Panc1 (cell line): ENCODE measurements at places on chromosomes 3 and 15. TPM values are rescaled to one million over a fixed set of nuclear protein-coding genes. Genes with fewer than 3 reads are reported as not detected.

- DNase-seq, result no peak
These were observed 936.2 kb downstream of the ROBO2 start for GRCh38 chr3:77976079-77976478.

GRCh38 chr3:100189444-100189964 is 71.3 kb upstream of the TBC1D23 start:
- DNase-seq, result no peak

The CTXN2 gene
- total RNA-seq, result 0.05 TPM

GRCh38 chr3:157247391-157247790 is 87.4 kb upstream of the CCNL1 start:
- no peak for DNase-seq

GRCh38 chr15:98233873-98234272 is 273.4 kb downstream of the ARRDC4 start:
- DNase-seq, result no peak

The C3orf22 gene
- not detected for total RNA-seq

The GP9 gene
- not detected for total RNA-seq

GRCh38 chr3:123344175-123344906 is 104.5 kb downstream of the ADCY5 start:
- DNase-seq, result no peak

DNA sequence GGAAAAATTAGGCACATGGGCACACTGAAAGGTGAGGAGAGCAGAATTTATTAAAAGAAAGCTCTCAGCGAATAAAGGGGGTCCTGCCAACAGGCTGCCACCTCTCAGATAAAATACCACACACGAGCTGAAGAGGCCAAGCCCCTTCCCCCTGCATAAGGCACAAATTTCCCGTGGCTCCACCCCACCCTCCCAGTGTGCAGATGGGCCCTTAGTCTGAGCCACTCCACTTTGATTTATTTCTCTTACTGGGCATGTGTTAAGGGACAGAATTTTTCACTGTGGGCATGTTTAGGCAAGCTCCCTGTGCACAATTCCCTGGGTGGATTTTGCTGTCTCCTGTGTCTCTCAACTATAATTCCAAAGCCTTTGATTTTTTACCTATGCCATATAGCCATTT is 409.8 kb downstream of the TBL1XR1 start:
- no peak for DNase-seq

The HRG gene
- not detected for total RNA-seq

- DNase-seq, result no peak
These were observed 22.9 kb upstream of the KIF23 start for GRCh38 chr15:69391046-69391757.

DNA sequence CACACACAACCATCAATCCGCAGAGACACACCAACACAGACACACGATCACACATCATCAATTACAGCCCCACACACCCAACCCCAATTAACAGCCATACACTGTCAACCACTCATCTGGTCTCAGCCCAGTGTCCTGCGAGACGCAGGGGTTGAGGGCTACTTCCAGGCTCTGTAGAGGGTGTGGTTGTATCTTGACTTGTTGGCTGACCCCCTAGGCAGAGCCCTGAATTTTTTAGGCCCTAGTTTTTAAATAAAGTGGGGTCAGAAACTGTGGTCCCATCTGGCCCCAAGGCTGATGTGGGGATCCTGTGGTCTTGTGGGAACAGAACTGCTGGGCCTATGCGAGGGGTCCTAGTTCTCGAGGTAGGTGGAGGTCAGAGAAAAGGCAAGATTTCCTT is 9.2 kb downstream of the VILL start:
- no peak for DNase-seq

The INSYN1 gene
- total RNA-seq, result 2.6 TPM

GRCh38 chr3:196047391-196048030 is 34.4 kb downstream of the TFRC start:
- DNase-seq, result no peak

- no peak for DNase-seq
These were observed 26.0 kb upstream of the ACAP2 start for GRCh38 chr3:195468841-195469240.

- no peak for DNase-seq
These were observed 9.4 kb downstream of the ITPKA start for GRCh38 chr15:41502795-41503668.

The CILP gene
- total RNA-seq, result 0.08 TPM

- no peak for DNase-seq
These were observed 2.1 kb upstream of the FURIN start for GRCh38 chr15:90866161-90866715.

The DET1 gene
- total RNA-seq, result 5.2 TPM

- DNase-seq, result no peak
These were observed 34.1 kb downstream of the RAB7A start for GRCh38 chr3:128760042-128760441.

The GPR149 gene
- total RNA-seq, result not detected

The LRRIQ4 gene
- total RNA-seq, result not detected

The B3GALNT1 gene
- 31.1 TPM for total RNA-seq

The ARPP19 gene
- total RNA-seq, result 153 TPM

The EFCC1 gene
- total RNA-seq, result 0.15 TPM

The RASL12 gene
- total RNA-seq, result 0.67 TPM

DNA sequence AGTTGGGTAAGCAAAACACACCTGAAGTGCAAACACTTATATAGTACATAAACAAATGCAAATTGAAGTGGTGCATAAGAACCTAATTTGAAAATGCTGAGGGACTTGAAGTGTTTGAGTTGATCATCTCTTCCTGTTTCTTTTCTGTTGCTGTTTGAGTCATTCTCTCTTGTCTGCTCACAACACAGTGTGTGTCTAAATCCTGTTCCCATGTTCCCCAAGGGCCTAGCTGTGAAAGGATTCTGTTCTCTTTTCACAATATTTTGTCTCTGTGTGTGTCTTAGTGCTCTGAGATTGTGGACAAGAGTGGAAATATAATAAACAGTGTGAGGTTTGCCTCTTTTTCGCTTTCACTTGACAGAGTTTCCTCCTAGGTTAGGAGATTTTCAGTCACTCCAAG is 6.1 kb downstream of the CD96 start:
- no peak for DNase-seq

The CKMT1A gene
- 4.6 TPM for total RNA-seq

- DNase-seq, result no peak
These were observed 142.3 kb upstream of the WNT5A start for GRCh38 chr3:55629432-55629831.

- no peak for DNase-seq
These were observed 302.0 kb downstream of the EDEM1 start for GRCh38 chr3:5489536-5489935.

- DNase-seq, result no peak
These were observed 349.4 kb downstream of the LRTM1 start for GRCh38 chr3:54578417-54578816.

The FBLN2 gene
- 0.44 TPM for total RNA-seq

- no peak for DNase-seq
These were observed 12.6 kb downstream of the ATXN7 start for GRCh38 chr3:63876260-63876659.

GRCh38 chr3:195107593-195107992 is 163.4 kb downstream of the XXYLT1 start:
- no peak for DNase-seq

The ATP8B4 gene
- total RNA-seq, result not detected

GRCh38 chr15:98874773-98875172 is 132.8 kb downstream of the PGPEP1L start:
- no peak for DNase-seq

DNA sequence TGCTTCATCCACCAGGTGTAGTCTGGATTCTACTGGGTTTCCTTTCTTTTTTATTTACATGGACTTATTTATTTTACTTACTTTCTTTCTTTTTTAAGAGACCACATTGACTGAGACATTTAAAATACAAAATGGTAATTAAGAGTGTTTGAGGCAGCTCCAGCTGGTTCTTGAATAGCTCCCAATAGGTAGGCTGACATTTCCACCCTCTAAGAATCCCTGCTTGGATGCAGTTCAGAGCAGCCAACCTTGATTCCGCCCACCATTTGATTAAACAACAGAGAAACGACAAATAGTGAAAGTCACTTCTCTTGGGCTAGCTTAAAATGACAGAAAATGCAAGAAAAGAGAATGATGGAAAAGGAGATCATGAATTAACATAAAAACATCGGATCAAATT is 270.5 kb downstream of the TUSC7 start:
- no peak for DNase-seq

The WDR93 gene
- total RNA-seq, result 0.18 TPM

The USP8 gene
- total RNA-seq, result 57.3 TPM

- no peak for DNase-seq
These were observed at the start of gene CDHR4 for GRCh38 chr3:49799761-49800160. TSS of gene CDHR4 (minus strand) at chr3:49799873. CDS start at chr3:49799812, 61 bp downstream.

GRCh38 chr3:54294214-54294613 is 171.9 kb downstream of the CACNA2D3 start:
- DNase-seq, result no peak

GRCh38 chr15:44381236-44381635 is 46.2 kb upstream of the CTDSPL2 start:
- no peak for DNase-seq

DNA sequence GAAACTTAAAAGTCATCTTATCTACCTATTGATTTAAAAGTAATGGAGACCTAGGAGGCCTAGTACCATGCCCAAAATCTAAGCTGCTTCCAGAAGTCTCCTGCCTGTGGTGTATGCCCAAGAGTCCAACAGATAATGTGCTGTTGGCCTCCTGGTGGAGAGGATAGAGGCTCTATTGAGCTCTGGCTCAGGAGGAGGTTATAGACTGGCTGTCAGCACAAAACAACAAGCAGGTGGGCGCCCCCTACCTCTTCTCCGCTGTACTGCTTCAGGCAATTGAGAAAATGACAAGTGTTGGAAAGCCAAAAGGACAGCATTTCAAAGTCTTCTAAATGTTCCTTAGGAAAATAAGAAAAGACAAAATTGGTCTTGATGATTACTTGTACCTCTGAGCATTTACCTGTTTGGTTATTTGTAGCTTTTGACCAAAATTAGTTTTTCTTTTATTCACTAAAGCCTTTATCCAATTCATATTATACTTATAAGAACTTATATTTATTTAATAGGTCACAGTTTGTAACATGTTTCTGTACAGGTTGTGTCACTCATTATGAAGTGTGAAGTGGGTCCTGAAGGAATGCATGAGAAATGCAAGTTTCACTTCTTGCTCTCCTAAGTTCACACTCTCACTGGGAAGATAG is 17.2 kb upstream of the GNB5 start:
- no peak for DNase-seq

The CA12 gene
- total RNA-seq, result 0.74 TPM
